ENCODE measurements at places on chromosomes 3 and 15. TPM values are rescaled to one million over a fixed set of nuclear protein-coding genes. Genes with fewer than 3 reads are reported as not detected.

PROK2 gene
- total RNA-seq, result 0.24 TPM

- H3K36me3 ChIP-seq, result no peaks in the 10 kb centered on the region
- H3K4me3 ChIP-seq, result no peak overlapping the region
- H3K27me3 ChIP-seq, result peaks cover 27% of the 10 kb centered on the region
- H3K27ac ChIP-seq, result no peak overlapping the region
- no peak for DNase-seq
These were observed 123.9 kb downstream of the RAB11A start for GRCh38 chr15:65993236-65993635.

GRCh38 chr15:27683121-27683520 is 416.0 kb downstream of the OCA2 start:
- DNase-seq, result no peak
- no peak overlapping the region for H3K4me3 ChIP-seq
- no peaks in the 10 kb centered on the region for H3K36me3 ChIP-seq
- H3K27ac ChIP-seq, result no peak overlapping the region

- H3K4me1 ChIP-seq, result no peaks in the 10 kb centered on the region
- no peak for DNase-seq
- peaks cover 6% of the 10 kb centered on the region for H3K27me3 ChIP-seq
- H3K27ac ChIP-seq, result no peak overlapping the region
These were observed 17.7 kb downstream of the PIF1 start for GRCh38 chr15:64807751-64808222.

RASGRF1 gene
- total RNA-seq, result not detected

GJD2 gene
- total RNA-seq, result not detected

IL17RC gene
- 0.42 TPM for total RNA-seq

GRCh38 chr15:31195871-31196270 is 94.3 kb upstream of the TRPM1 start:
- DNase-seq, result no peak
- H3K4me1 ChIP-seq, result peaks cover 6% of the 10 kb centered on the region
- no peaks in the 10 kb centered on the region for H3K36me3 ChIP-seq

Data from activated CD8-positive, alpha-beta T cell treated with anti-CD3 and anti-CD28 coated beads, Interleukin-2, amount 10 ng/mL, durations not matched to agents 7 days and 5 days (primary cell).